Cortex of kidney (tissue), 1 donor: ENCODE measurements at places on chromosomes 4 and X.

- DNase-seq = no peak
Measured at GRCh38 chr4:122798101-122798500, 28.5 kb upstream of the FGF2 start.

DNA sequence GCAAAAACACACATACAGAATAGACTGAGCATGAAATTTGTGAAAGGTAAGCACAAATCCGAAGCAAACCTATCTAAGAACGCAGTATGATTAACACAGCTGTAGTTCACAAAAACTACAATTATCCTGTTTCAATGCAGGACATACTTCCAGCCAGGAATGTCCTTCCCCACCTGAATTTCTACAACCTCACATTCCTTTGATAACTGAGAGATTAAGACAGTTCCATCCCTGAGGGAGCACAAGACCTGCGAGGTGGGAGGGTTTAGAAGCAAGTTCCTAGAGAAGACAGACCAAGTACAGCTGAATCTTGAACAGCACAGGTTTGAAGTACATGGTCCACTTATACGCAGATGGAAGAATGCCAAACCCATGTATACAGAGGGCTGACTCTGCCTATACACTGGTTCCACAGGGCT is 10.6 kb downstream of the ABCG2 start:
- no peak for DNase-seq

GRCh38 chr4:149549911-149550310 is 265.7 kb downstream of the IQCM start:
- no peak for DNase-seq

GRCh38 chr4:83075311-83076095 is 39.0 kb downstream of the PLAC8 start:
- no peak for DNase-seq

GRCh38 chrX:20445109-20445508 is 178.4 kb upstream of the RPS6KA3 start:
- DNase-seq = no peak

DNA sequence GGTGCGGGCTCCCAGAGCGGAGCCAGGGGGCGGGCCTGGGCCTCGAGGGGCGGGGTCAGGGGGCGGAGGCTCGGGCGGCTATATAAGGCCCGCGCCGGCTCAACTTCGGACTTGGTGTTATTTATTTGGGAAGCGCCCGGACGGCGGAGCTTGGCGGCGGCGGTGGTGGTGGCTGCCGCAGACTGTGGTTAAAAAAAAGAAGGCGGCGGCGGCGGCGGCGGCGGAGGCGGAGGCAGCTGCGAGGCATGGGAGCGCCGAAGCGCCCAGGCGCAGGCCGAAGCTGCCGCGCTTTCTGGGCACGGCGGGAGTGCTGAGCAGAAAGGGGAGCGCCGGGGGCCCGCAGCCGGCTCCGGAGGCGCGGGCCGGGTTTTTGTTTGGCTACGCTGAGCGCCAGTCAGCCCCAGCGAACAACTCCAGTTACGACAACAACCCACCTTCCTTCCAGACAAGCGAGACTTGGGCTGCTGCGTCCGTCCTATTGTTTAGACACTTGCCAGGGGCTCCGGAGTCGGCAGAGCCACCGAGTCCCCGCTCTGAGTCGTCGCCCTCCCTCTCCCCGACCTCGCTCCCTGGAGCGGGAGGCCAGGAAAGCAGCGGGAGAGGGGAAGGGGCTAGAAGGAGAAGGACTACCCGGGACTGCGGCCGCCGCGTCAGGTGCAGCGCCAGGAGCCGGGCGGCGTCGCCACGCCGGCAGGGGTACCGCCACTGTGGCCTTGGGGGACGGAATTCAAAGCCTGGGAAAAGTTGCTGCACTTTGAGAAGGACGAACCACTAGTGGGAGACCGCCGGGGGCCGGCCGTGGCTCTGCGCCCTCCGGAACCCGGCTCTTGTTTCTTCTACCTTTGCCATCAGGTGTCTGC is at the start of gene SLIT2:
Gene SLIT2, plus strand, starts transcription at position 110 of the 860 bp plus-strand sequence. CDS start 1,911 bp downstream, outside the sequence.
- DNase-seq = peak; percentile 7

DNA sequence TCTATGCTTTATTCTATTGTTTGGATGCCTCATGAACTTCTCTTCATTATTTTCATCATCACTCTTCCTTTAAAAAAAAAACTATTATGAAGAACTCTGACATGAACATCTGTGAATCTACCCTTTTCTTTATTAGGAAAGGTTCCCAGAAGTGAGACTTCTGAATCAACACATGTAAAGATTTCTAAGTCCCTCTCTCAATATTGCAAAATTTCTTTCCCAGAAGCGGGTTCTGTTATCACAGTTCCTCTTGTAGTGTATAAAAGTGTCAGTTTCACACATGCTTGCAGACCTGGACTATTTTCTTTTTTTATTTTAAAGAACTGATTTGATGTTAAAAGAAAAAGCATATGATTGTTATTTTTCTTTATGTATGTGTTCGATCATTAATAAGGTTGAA is 330.8 kb upstream of the KLF3 start:
- no peak for DNase-seq

DNA sequence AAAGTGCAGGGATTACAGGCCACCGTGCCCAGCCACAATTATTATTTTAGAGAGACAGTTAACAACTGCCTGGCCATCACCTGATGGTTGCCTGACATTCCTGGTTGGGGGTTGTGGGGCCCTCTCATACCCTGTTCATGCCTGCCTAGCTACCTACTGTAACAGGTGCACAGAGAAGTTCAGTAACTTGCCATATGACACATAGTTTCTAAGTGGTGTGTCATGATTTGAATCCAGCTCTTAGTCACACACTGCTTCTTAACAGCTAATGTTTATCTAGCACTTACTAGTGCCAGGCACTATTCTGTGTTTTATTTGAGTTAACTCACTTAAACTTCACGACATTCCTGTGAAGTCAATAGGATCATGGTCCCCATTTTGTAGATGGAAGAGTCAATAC is 122.7 kb upstream of the JADE1 start:
- no peak for DNase-seq

- no peak for DNase-seq
Measured at GRCh38 chrX:103656617-103657016, 27.8 kb downstream of the TCEAL1 start.

GRCh38 chrX:39716401-39716800 is 381.4 kb downstream of the BCOR start:
- no peak for DNase-seq

DNA sequence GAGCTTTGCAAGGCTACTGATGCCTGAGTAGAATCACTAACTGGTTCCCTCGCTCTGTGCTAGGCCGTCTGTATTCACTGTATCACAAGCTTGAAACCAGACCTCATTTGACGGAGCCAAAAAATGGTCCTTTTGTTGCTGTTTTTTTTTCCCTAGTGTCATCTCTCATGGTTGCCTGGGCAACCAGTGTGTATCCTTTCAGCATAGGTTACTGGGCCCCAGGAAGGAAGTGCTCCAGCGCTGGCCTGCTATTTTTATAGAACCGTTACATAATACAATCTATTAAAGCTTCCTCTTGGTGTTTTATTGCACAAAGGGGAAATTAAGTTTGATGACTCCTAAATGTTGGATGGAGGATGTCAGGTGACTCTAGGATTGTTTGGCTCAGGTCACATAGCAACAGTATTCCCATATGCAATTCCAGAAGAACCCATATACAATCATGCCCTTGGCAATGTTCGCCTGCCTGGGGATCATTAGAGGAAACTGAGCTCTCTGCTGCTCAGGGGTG is 220.4 kb downstream of the SPRY1 start:
- no peak for DNase-seq

DNA sequence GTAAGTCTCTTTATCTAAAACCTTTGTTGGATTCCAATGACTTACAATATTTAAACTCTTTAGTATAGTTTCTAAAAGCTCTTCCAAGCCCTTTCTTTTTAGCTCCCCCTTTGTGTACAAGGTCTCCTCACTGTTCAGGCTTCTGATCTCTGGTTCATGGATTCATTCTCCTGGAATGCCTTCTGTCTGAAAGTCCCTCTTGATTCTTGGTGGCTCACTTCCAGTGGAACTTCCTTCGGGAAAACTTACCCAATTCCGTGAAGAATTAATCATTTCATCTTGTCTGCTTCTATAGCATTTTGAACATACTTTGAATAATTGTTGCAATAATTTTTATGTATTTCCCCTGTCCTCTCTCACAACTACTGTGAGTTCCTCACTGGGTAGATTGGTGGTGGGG is 3.6 kb downstream of the ARHGAP24 start:
- DNase-seq = no peak

DNA sequence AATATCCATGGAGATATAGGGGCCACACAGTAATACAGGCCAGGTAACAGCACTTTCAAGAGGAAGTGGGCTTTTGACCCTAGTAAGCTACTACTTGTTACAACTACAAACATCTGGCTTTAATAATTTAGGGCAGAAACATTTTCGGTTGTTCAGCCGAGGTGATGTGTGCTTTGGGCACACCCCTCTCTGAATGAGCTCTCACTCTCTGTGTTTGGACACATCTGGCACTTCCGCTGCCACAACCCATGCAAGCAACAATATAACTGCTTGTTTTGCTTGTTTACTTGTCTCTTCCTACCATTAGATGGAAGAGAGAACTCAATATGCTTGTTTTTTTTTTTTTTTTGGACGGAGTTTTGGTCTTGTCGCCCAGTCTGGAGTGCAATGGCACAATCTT is 277.2 kb downstream of the HS3ST1 start:
- no peak for DNase-seq

- DNase-seq = no peak
Measured at GRCh38 chr4:153479101-153479500, 12.9 kb downstream of the TMEM131L start.

- no peak for DNase-seq
Measured at GRCh38 chr4:129926936-129927335, 831.0 kb downstream of the C4orf33 start.

DNA sequence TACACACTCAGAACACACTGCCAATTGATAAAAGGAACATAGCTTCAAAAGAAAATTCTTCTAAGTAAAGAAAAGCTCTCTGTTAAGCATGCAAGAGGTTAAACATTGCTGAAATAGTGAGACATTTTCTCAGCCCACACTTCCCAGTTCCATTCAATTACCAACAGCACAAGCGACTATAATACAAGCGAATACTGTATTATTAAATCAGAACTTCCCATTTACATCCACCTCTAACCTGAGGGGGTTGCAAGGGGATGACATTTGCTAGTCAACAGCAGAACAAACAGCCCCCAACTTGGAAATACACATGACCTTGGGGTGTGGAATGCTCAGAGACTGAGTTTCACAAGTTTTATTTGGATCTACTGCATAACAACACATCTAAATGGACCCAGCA is 1.1 kb downstream of the FSTL5 start:
- DNase-seq = no peak

- no peak for DNase-seq
Measured at GRCh38 chr4:20809812-20810211, 109.6 kb downstream of the PACRGL start.

GRCh38 chr4:173218411-173219125 is 50.0 kb downstream of the GALNT7 start:
- DNase-seq = no peak

- DNase-seq = no peak
Measured at GRCh38 chrX:155997436-155997835, at the start of gene IL9R. Gene IL9R (plus strand): TSS chrX:155997696. CDS start chrX:155997760, 64 bp downstream.

DNA sequence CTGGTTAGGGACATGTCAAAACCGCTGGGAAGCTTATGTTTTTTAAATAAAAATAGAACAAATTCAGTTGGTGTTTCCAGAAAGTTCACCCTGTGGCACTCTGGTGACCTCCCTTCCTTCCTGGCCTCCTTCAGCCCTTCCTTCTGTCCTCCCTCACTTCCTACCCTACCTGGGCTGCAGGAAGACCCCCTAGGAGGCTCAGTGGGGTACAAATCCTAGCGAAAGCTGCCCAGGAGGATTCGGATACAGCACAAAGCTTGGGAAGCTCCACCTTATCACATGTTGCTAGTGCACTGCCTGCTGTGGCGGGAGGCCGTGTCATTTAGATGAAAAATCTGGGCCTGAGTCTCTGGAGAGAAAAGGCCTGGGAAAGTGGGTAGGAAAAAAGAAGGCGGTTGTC is 60.5 kb downstream of the FHDC1 start:
- no peak for DNase-seq

GRCh38 chrX:136691028-136691809 is 43.3 kb downstream of the CD40LG start:
- DNase-seq = no peak

DNA sequence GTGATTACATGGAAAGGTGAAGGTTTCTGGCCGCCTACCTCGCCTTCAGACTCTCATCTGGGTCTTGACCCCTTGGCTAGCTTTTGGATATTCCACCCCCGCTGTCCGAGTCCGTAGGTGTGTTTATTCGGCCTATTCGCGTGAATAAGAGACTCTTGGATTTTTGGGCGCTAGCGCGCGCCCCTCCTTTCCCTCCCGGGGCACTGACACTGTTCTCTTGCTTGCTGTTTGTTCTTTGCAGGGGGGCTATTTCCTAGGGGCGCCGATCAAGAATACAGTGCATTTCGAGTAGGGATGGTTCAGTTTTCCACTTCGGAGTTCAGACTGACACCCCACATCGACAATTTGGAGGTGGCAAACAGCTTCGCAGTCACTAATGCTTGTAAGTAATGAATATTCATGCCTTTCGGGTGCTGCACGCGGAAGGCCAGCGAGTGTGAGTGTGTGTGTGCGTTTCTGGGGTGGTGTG is 932 bp downstream of the GRIA2 start:
- DNase-seq = no peak

GRCh38 chrX:16765594-16765993 is 20.7 kb upstream of the TXLNG start:
- DNase-seq = no peak

GRCh38 chrX:39633293-39633692 is 464.5 kb downstream of the BCOR start:
- DNase-seq = no peak

GRCh38 chrX:102067966-102068723 is 57.3 kb upstream of the TCEAL2 start:
- no peak for DNase-seq

GRCh38 chrX:47366041-47366722 is 4.2 kb upstream of the ZNF157 start:
- DNase-seq = no peak

GRCh38 chr4:16772366-16772850 is 126.0 kb downstream of the LDB2 start:
- DNase-seq = no peak

DNA sequence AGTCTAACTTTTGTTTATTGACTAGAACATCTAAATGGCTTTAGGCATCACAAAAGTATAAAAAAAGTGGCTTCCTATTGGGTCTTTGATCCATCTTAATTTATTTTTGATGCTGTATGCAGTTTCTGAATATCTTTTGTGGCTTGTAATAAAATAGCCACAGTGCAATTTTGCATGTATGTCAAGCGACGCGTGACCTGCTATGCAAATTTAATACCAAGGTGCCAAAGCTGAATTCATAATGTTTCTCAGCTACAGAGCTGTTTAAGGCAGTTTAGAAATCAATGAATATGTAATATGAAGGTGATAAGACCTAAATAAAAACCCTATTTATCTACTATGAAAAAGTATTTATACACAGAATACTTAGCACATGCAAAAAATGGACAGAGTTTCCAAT is 197.8 kb downstream of the AFF2 start:
- DNase-seq = no peak
